ENCODE measurements at places on chromosomes 3 and 15. TPM values are rescaled to one million over a fixed set of nuclear protein-coding genes. Genes with fewer than 3 reads are reported as not detected.

Gene FRMD4B
- total RNA-seq: 0.65 TPM

Gene EEFSEC
- 9.9 TPM for total RNA-seq

Gene LYZL4
- total RNA-seq: 0.39 TPM

Gene CNBP
- 319 TPM for total RNA-seq

Gene PLSCR2
- not detected for total RNA-seq

Gene PAQR9
- not detected for total RNA-seq

Gene RASGRF1
- total RNA-seq: 3.1 TPM

Gene ZNF502
- total RNA-seq: 5.0 TPM

Gene NEDD4
- total RNA-seq: 40.7 TPM

Gene GRAMD2A
- 116 TPM for total RNA-seq

Gene RYK
- 71.1 TPM for total RNA-seq

Gene SYNPR
- total RNA-seq: not detected

Gene CHRM5
- under 0.01 TPM for total RNA-seq

Gene CCDC54
- not detected for total RNA-seq

Gene ARHGEF26
- 23.9 TPM for total RNA-seq

Gene CCR4
- under 0.01 TPM for total RNA-seq

Gene CCDC80
- total RNA-seq: 1,789 TPM

Gene IL20RB
- 1.6 TPM for total RNA-seq

Gene PLA2G4F
- 0.79 TPM for total RNA-seq

Gene CELF6
- 0.11 TPM for total RNA-seq

Gene P2RY12
- total RNA-seq: not detected

Gene PLAAT1
- total RNA-seq: not detected

Gene LRRC31
- total RNA-seq: not detected

Gene GP5
- total RNA-seq: not detected
